ENCODE measurements at places on chromosomes 12 and 14. TPM values are rescaled to one million over a fixed set of nuclear protein-coding genes. Genes with fewer than 3 reads are reported as not detected.

GRCh38 chr12:90229407-90230170 is 521.0 kb upstream of the ATP2B1 start:
- no peak for DNase-seq

DNA sequence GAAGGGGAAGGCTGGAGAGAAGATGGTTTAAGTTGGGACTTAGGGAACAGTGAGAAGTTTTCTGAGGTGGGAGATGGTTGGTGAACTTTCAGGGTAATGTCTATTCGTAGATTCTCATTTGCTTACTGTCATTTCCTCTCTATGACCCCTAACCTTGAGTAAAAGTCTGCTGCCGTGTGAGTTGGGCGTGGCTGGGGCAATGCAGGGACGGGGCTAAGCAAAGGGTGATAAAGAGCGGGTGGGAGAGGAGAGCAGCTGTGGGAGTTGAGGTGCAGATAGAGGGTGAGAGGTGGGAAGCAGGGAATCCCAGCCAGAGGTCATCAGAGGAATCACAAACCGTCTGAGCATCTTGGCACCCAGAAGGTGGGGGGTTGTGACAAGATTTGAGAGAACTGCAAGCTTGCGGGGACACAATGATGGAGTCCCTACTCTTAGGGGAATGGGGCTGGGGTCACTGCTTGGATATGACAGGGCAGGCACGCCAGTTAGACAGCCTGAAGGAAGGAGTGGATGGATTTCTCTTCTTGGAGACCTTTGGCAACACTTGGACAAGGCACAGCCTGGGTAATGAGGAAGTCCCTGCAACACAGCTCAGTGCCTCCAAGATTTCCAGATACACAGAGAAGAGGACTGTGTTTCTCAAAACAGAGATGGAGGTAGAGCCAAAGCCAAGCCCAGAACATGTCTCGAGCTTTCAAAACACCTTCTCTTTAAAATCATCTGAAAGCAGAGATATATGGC is 45.9 kb upstream of the CTDSP2 start:
- DNase-seq = no peak

- DNase-seq = no peak
Observed at GRCh38 chr12:103962493-103962892, 3.2 kb upstream of the TDG start.

- no peak for DNase-seq
Observed at GRCh38 chr14:55518391-55518790, 61.6 kb upstream of the KTN1 start.

GRCh38 chr14:61564618-61565091 is 130.7 kb upstream of the HIF1A start:
- no peak for DNase-seq

GRCh38 chr12:25546318-25546717 is 6.8 kb downstream of the LMNTD1 start:
- DNase-seq = no peak

DNA sequence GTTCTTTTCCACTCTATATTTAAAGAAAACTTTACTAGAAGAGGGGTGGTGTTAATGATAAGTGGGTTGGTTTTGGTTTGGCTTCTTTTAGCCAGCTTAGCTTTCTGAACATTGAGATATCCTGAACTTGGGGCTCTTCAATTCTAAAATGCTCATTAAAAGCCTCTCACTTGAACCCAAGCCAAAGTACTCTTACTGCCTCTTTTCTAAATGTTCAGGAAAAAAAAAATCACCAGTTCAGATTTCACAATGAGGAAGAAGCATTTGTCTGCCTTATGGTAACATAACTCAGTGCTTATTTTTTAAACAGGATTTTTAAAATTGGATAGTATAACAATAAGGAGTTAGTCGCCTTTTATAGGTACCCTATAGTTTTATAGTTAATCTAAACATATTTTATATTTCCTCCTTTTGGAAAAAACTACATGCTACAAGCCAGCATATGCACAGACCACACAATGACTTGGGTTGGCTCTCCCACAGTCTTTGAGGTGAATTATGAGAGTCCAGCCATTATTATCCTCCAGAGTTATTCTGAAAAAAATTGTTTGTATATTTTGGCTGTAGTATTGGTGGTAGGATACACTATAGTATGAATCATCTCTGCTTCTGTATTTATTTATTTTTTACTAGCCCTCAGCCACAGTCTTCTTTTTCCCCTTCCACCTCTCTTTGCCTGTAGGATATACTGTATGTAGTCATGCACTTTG is 195.5 kb upstream of the TMPO start:
- no peak for DNase-seq

DNA sequence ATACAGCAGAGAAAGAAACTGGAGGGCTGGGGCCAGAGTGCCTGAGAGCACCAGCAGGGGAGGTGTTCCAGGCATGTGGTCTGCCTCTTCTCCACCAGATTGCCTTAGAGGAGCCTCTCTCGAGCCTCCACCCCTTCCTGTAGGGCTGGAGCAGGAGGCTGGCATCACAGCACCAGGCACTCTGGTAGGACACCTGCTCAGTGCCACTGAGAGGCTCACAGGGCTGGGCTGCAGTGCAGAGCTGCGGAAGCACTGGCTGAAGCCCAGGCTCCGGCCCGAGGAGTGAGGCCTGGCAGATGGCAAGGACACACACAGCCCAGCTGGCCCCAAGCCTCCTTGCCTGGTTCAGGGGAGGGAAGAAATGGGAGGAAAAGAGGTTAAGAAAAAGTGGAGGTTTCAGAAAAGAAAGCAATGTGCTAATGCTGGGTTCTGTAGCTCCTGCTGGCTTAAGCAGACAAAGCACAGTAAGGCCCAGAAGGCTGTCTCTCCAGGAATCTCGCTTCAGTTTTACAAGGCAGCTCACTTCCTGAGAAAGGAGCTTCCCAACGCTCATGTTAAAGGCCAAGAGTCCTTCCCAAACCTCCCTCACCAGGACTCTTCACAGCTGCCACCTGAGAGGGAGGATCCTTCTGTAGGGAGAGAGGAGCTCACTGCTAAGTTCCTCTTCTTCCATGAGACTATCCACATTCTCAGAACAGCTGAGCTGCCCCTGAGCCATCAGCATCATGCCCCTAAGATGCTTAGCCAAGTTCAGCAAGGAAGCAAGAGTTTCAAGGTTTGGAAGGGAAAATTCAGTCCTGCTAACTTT is 23.8 kb downstream of the SPTB start:
- no peak for DNase-seq

DNA sequence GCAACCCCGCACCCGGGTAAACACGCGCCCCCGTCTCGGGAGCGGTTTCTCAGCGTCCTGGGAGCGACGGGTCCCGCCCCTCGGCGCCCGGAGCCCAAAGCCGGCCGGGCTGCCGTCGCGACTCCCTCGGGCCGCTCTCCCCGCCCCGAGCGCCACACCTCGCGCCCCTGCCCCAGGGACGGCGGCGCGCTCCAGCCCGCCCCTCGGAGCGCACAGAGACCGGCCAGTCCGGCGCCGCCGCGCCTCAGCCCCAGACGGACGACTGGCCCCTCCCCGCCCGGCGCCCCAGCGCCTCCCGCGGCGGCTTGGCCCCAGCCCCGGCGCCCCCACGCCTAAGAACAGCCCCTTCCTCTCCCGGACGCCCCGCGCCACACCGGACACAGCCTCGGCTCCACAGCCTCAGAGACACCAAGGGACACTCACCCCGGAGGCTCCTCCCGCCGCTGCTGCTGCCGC is 411 bp downstream of the BTBD7 start:
- peak; percentile 70 for DNase-seq

- DNase-seq = no peak
Observed at GRCh38 chr14:52044791-52045522, 23.9 kb downstream of the NID2 start.

Gene KRT72
- polyA plus RNA-seq = not detected

Gene C12orf60
- polyA plus RNA-seq = 3.4 TPM

Gene KRT83
- polyA plus RNA-seq = not detected

Gene PTPRQ
- polyA plus RNA-seq = 0.04 TPM

Gene PRH2
- not detected for polyA plus RNA-seq

All from heart right ventricle (tissue), 16 donors.